ENCODE measurements at places on chromosomes 6 and 20. TPM values are rescaled to one million over a fixed set of nuclear protein-coding genes. Genes with fewer than 3 reads are reported as not detected.

DNA sequence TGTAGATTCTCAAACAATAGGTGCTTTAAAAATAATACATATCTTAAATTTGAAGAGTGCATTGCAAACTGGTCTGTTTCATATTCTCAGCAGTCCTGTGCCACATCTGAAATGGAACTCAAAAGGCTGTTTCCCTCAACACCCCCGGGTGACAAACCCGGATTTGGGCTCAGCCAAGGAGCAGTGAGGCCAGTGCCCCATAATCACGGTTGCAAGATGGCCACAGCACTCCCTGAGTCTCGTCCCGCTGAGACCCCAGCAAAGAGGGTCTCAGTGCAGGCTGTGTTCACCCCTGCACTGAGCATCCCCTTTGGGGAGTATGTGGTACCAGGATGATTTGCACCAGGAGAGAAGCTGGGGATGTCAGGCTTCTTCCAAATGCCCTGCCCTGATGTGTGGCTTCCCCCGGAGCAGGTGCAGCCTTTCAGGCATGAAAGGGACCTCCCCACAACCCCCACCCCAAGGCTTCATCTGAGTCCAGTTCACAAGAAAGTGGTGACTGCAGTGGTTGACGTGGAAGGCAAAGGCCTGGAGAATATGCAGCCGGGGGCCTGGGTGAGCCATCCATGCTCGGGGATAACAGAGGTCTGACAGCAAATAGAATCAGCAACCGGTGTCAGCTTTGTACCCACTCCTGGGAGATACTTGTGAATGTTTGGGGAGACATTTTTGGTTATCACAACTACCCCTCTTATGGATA is 202.9 kb downstream of the SYNDIG1 start:
- DNase-seq, result no peak

- DNase-seq, result no peak
Observed at GRCh38 chr20:36349384-36350170, 43.4 kb downstream of the DLGAP4 start.

Gene MAP7
- total RNA-seq, result 24.4 TPM

Gene TMEM151B
- total RNA-seq, result 0.12 TPM

Gene TMC2
- total RNA-seq, result 0.09 TPM

Gene NNAT
- 1.0 TPM for total RNA-seq

Measured in pancreas (tissue), 10 donors.